ENCODE measurements at places on chromosomes 13 and 19.

DNA sequence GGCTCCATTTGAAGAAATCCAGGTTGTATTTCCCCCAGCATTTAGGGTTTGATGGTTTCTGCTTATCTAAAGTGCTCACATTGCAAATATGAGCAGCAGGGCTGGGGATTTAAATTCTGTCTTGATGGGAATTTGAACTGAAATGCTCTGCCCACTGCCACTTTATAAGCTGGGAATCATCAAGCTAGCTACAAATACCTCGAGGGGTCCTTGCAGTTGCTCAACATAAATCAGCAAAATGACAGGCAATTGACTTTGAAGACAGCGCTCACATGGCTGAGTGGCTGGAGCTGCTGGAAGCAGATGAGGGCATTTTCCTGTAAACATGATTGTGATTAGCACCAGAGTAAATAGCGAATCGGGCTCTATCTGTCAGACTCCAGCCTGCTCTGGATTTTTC is 39.4 kb upstream of the MEDAG start:
- no peak for DNase-seq

DNA sequence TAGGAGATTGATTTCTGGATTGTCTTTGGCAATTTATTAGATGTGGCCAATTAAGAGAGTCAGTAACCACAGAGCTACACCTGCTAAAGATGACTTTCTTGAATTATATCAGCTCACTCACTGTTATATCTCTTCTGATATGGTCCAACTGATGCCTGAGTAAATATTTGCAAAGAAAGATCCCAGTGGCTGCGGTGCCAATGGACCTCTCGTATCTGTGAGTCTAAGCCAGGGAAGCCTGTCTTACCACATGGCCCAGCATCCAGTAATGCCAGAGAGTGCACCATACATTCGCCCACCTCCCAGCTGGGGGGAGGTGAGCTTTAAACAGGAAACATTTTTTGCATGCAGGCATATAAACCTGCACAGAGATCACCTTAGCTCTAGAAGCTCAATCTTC is 82.7 kb upstream of the SLC15A1 start:
- DNase-seq: no peak

DNA sequence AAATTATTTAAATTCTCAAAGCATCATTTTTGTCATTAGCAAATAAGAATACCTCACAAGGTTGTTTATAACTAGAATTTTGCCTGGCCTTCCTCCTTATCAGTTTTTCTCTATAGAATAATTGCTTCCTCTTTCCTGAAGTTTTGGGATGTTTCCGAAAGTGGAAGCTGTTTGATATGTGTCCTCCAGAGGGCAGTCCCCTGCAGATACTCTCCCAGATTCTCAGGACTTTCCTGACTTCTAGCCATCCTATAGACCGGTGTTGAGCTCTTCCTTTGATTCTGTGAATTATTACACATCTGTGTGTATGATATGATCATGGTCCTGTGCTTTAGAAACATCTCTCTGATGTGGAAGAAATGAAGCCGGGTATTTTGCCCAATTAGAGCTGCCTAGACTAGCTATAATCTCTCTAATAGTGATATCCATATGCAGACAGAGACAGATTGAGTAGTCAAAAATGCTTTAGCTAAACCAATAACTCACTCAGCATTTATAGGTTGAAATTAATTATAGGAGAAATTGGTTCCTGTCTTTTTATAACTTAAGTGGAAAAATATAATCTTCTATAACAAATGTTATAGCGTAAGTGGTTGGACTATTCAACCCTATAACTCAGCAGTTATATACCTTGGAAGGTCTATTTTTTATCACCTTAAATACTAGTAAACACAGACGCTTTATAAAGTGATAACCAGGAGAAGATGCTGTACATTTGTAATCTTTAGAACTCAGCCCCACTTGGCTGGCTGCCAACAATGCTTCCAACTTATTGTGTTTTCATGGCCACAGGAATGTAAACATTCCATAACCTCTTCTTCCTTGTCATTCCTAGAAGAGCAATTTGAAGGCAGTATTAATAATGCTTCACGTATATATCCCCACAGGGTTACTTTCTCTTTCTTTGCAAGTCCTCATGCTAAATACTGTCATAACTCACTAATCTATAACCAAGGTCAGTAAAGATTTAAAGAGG is 201.0 kb upstream of the RXFP2 start:
- DNase-seq: no peak

DNA sequence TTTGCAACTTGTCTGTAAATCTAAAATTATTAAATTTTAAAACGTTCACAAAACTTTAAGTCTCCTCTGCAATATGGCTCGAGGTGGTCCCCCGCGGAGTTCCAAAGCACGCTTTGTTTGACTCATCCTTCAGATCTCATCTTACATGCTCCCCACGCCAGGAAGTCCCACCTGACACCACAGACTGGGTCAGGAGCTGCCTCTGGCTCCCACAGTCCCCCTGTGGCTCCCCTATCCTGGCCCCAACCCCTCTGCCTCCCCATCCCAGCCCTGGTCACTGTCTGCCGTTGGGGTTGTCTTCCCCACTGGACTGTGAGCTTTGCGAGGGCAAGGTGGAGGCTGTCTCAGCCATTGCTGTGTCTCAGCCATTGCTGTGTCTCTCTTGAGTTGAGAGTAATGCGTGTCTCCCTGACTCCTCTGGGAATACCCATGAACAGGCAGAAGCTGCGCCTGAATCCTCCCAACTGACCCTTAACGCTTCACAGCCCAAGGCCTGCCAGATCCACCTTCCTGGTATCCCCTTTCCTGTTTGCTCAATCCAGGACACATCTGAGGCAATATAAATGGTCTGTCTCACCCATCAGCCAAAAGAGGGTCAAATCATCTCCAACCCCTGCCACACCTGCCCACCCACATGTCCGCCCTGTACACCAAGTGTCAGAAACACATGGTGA is 15.9 kb downstream of the DYRK1B start:
- no peak for DNase-seq

- no peak for DNase-seq
These were observed 3.6 kb downstream of the NACC1 start for GRCh38 chr19:13121551-13122274.

- DNase-seq: no peak
These were observed 393.6 kb downstream of the TDRD3 start for GRCh38 chr13:60790620-60791019.

DNA sequence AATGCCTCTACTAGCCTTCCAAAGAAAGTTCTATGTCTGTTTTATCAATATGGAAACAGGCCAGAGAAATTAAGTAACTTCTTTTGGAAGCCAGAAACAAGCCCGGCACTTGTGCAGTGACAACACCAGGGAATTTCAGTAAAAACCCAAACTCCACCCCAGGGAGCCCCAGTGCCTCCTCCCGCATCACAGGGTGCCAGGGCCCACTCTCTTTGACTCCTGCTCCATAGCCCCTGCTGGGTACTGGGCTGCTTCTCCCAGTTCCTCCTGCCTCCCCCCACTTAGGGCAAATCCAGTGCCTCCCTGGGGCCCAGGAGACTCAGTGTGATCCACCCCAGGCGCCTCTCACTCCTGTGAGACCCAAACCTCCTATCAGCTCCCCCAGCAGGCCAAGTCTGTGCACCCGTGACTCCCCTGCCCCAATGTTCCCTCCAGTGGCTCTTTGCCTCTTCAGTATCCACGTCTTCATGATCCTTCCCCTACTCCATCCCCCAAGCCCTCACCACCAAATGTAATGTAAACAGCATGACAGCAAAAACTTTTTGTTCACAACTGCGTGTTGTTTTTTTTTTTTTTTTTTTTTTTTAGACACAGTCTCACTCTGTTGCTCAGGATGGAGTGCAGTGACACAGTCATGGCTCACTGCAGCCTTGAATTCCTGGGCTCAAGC is 2.3 kb upstream of the FFAR3 start:
- DNase-seq: no peak

DNA sequence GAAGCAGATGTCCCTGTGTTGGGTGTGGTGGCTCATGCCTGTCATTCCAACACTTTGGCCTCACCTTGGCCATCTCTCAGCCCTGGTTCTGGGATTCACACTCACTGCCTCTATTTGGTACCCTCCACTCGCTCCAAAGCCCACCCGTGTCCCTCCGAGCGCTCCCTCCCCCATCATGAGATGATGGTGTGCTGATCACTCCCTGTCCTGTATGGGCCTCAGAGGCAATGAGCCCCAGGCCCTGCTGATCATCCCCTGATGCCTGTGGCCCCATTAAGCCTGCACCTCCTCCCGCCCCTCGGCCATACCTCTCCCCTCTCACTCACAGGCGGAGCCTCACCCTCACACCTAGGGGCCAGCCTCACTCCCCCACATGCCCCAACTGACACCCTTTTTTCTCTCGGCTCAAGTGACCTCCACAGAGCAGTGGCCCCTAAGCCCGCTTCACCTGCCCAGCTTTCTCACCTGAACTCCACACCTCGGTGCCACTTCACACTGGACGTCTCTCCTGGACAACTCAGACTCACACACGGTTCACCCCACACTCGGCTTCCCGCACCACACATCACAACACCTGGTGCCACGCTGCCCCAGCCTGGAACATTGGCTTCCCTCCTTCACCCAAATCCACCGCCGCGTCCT is 114.5 kb downstream of the STK24 start:
- DNase-seq: no peak

DNA sequence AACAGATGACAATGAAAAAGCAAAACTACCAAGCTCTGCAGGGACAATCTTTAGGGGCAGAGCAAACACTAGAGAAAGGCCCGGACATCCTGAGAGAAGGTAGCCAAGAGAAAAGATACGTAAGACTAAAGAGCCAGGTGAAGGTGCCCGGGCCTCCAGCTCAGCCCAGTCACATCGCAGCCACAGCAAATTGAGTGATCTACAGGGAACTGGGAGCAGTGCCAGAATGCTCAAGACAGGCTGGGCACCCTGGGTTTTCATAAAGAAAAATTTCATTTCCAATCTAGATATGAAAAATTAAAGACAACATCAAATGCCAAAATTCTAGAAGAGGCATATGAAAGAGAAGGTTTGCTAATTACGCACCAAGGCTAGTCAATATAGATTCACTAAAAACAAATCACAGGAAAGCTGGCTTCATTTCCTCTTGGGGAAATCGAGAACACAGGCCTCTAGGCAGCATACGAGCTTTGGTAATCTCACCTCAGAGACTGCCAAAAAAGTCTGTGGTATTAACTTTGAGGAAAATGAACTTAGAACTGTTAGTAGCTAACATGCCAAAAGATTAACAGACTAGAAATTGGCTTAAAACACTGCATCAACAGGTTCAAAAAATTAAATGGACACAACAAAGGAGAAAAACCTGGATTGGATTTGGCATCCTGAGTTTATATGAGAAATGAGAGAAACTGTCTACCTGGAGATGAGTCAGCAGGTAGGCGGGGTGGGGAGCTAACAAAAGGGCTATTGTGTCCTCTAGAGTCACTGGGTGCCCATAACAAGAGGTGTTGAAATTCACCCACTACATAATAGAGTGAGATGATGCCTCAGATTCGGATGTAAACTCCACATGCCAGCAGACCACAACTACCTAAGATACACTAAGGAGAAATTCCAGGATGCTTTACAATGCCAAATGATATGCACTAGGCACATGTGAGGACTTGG is 6.6 kb downstream of the ANKRD10 start:
- DNase-seq: no peak

DNA sequence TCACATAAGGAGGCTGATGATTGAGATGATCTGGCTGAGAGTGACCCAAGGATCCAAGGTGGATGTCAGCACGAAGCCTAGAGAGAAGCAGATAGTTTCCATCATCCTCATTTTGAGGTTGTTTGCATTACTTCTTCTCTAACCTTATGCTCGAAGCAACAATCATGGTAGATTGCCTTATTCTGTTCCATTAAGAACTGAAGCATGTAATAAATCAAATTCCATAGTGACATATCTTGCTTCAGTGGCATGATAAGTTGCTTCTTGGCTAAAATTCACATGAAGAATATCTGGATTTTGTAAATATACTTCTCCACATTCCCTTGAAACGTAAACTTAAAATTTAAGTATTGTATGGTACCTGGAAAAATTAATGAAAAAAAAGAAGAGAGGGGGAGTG is 377.8 kb upstream of the DACH1 start:
- no peak for DNase-seq

DNA sequence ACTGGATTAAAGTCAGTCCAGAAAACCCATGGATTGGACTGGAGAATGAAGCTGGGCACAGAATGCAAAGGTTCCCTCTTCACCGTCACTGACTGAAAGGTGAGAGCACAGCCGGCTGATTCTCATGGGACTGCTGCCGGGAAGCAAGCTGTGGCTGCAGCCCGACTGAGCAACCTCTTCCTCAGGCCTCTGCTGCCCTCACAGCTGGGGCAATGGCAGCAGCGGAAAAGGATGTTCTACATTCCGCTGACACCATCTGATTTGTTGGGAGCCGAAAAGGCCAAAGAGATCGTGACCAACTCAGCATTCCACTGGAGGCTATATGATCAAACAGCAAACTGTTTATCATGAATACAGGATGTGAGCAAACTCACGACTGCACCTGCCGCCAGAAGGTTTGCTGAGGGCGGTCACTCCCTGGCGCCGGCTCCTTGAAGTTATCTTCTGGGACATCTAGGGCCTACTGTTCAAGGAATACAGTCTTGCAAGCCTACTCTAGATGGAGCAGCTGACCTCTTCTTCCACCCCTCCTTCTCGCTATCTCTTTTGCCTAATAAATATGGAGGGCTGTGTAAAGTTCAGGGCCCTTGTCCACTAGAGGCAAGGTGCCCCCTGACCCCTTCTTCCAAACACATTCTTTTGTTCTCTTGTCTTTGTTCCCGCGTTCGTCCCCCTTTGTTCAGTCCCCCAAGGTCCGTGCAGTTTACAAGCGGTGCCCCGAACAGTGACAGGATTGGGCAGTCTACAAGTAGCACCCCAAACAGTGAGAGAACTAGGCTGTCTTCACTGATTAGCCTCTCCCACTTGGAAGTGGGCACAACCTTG is 19.6 kb upstream of the SIGLEC6 start:
- DNase-seq: no peak
